ENCODE measurements at places on chromosomes 16 and 17.

GRCh38 chr17:42698736-42699414 lies 16.5 kb downstream of the CNTNAP1 start:
- no peak for DNase-seq

- no peak for DNase-seq
Measured at GRCh38 chr17:50337956-50338355, 8.0 kb upstream of the XYLT2 start.

DNA sequence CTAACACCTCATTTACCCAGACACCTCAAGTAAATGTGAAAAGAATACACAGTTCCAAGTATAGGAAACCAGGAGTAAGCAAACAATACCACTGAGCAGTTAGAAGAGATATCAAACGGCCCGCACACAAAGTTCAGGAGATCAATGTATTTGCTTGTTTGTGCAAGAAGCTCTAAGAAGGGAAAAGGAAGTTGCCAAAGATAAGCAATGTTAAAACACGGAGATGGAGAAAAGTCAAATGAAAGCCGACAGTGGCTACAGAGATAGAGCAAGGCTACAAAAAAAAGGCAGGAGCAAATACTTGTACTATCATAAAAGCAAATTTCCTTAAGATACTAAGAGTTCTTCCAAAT lies 29.5 kb downstream of the PSME3IP1 start:
- DNase-seq, result no peak

DNA sequence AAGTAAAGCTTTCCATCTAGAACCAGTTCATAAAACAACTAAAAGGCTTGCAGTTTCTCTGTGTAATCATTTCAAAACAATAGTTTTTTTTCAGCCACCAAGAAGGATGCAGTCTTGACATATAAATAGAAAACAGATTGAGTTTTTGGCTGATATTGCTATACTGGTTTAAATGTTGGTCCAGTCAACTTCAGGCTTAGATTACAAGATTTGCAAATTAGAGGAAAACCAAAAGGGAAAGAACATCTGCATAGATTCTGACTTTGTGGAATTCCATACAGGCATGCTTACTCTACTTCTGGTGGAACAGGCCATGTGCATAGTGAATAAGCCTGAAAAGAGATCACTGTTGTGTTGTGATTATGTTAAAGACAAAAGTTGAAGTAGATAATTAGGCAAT lies 150.3 kb downstream of the BCAS3 start:
- DNase-seq, result no peak

DNA sequence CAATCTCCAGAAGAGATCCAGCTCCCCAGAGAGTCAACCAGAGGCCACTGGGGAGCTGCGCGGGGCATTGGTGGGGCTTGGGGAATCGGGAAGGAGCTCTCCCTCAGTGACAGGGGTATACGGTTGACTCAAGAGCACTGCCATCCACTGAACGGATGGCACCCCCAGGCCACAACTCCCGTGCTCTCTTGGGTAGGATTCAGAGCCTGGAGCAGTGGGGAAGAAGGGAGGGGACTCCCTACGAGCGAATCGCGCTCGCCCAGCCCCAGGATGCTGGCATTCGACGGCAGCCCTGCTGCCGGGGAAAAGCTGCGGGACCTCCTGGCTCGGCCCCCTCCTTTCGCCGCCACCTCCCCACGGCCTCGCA lies 473 bp upstream of the TPPP3 start:
- no peak for DNase-seq

DNA sequence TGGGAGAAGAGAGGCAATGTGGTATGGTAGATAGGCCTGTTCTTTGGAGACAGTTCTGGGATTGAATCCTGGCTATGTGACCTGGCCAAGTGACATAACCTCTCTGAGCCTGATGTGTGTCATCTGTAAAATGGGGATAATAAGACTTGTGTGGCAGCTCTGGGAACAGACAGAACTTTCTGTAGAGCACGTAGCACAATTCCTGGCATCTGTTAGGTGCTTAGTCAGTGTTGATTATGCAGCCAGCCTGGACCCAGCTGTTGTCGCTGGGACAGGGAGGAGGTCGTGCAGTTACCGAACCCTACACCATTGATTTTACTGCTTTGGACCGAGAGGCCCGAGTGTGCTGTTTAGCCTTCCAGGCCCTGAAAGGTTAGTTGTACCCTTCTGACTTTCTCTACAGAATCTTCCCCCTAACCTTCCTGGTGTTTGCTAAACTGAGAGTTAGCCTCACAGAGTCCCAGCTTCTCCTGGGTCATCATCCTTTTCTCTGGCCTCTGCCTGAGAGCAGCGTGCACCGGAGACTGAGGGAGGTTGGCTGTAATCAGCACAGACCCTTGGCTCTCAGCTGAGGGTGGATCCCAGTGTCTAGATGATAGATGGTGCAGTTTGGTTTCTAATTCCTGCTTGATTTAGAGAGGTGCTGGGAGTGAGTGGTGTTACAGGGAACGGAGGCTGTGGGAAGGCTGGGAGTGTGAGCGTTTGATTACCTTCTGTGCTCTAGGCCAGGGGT lies 31.9 kb downstream of the MSI2 start:
- no peak for DNase-seq

DNA sequence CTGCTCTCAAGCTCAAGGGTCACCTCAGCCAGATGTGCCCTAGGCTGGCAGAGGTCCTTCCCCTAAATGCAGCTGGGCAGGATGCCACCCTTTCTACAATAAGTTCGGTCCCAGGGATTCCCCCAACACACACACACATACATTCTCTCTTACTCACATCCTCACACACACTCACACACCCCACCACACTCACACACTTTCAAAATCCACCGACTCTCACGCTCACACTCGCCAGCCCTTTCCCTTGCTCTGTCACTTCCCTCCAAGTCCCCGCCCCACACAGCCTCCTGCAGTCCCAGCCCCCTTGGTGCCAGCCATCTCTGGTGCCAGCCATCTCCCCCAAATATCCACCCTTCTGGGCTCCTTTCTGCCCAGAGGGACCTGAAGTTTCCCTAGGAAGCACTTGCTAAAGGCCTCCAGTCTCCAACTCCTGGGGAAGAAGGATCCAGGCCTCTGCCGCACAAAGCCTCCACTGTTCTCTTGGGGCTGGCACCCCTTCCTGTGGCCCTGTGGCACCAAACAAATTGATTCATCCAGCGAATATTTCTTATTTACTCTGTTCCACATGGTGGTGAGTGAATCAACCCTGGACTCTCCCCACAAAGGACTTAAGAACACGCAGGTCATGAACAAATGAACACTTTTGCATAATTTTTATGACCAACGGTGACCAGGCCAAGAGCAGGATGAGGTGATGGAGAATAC lies 3.8 kb upstream of the USP36 start:
- DNase-seq, result no peak

GRCh38 chr16:78778101-78779004 lies 678.9 kb downstream of the WWOX start:
- no peak for DNase-seq

DNA sequence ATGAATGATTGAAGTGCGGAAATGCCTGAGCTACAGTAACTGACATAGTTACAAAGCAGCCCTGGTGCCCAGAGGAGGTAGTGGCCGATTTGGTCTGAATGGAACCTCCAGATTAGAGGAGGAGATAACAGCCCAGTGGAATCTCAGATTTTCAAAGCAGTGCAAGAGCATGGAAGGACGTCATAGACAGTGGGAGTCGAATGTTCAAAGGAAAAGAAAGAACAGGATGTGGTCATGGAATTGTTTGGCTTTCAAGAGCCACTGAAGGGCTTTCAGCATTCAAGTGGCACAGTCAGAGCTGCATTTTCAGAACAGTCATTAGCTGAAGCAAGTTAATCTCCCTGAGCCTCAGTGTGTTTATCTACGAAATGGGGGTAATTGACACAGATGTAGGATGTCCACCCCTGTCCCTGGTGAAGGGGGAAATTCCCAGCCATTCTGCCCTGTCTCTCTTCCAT lies 104.6 kb upstream of the CACNG3 start:
- DNase-seq, result no peak

GRCh38 chr17:44981221-44981968 lies 13.3 kb upstream of the C1QL1 start:
- DNase-seq, result no peak
